ENCODE measurements at places on chromosomes 1 and 21.

- peak; percentile 38 for DNase-seq
Observed at GRCh38 chr1:229514578-229515275, 6.6 kb upstream of the NUP133 start.

DNA sequence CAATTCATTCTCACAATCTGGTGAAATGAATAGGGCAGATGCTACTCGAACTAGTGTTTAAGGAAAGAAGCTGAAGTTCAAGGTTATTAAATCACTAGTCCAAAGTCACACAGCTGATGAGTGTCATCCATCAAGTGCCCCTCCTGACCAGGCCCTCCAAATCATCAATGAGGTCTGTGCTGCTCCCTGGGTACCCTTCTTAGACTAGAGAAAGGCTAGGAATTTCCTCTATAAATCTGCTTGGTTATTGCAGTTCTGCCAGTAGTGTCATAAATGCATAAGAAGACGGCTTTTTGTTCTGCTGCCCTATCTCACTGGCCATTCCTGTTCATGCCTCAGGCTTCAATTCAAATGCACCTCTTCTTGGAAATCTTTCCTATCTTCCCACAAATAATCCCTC is 5.5 kb upstream of the KRTAP21-1 start:
- DNase-seq: no peak

GRCh38 chr21:39125752-39126485 is 57.3 kb downstream of the PSMG1 start:
- DNase-seq: peak; percentile 73

- peak; percentile 12 for DNase-seq
Observed at GRCh38 chr1:181676269-181676668, 193.0 kb downstream of the CACNA1E start.

- no peak for DNase-seq
Observed at GRCh38 chr1:83961571-83962295, 37.2 kb downstream of the TTLL7 start.

DNA sequence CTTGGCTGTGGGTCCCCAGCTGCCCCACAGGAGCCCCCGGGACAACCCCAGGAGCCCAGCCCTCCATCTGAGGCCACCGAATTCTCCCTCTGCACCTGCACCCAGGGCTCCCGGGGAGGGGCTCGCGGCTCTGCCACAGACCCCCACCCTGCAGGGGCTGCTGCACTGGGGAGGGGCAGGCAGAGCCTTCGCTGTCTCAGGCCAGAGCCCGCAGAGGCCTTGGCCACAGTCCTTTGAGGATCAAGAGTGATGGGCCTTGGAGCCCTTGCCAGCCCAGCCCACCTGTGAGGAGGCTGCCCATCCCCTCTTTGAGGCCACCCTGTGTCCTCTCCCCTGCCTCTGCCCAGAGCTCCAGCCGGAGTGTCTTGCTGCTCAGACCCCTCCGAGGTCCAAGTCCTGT is 6.5 kb downstream of the PERM1 start:
- DNase-seq: no peak

- no peak for DNase-seq
Observed at GRCh38 chr1:151277249-151277648, 4.8 kb upstream of the ZNF687 start.

DNA sequence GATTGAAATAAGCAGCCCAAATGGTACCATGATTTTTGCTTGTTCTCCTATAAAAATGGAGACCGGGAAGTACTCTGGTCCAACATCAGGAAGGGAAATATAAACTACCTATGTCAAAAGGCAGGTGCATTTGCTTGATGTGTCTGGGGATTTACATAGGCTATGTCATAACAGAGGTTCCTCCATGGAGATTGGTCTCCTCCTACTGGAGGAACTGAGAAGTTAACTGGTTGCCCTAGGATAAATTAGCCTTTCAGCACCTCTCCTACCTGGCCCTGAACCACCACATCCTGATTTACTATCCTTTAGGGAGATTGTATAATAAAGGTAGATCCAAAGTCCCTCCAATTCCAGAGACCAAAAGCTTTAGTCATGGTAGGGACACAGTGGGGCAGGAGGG is 1109.3 kb upstream of the B3GALT2 start:
- DNase-seq: peak; percentile 59

DNA sequence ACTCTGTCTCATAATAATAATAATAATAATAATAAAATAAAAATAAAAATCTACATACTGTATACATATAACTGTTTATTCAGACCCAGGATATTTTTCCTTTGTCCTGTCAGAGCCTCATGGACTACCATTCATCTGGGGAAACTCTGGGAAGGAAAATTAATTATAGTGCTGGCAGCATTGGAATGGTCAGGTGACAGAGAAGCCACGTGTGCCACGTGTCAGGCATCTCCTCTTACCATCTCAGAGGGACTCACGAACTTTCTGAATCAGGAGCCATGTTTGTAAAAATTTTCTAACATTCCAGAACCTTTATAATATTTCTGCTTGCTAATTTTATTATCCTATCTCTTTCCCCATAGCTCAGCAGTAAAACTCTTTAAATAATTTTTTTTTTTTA is 97.8 kb upstream of the HNRNPU start:
- no peak for DNase-seq

DNA sequence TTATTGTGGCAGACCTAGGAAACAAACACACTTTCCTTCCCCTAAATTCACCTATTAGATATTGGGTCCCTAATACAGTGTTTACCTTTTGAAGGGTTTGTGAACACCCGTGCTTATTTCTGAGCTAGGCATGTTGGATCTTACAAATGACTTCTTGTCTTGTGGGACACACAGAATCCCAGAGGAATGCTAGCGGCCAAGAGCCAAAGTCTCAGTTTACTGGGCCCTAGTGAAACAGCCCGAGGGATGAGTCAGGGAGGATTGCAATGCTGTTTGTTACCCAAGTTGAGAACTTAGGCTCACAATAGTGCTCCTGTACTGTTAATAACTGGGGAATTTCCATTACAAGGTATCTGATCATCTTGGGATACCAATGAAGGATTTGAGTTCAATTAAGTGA is 100.1 kb upstream of the AKT3 start:
- no peak for DNase-seq

DNA sequence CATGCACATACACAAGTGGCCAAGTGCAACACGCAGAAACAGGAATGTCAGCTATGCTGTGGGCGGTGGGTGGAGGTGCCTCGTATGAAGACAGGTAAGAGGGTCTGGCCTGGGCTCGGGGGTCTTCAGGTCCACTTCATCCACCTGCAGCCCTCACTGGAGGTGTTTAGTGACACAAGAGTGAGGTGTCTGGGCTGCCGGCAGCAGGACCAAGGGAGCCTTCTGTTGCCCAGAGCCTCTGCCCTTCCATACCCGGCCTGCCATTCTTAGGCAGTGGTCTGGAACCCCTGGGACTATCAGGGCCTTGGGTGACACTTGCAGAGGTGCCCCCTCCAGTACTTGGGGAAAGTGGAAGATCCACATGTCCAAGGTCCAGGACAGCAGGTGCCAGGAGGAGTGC is 21.7 kb upstream of the ACTRT2 start:
- DNase-seq: no peak

Measured in WERI-Rb-1 (cell line).